ENCODE measurements at places on chromosomes 5 and 9.

DNA sequence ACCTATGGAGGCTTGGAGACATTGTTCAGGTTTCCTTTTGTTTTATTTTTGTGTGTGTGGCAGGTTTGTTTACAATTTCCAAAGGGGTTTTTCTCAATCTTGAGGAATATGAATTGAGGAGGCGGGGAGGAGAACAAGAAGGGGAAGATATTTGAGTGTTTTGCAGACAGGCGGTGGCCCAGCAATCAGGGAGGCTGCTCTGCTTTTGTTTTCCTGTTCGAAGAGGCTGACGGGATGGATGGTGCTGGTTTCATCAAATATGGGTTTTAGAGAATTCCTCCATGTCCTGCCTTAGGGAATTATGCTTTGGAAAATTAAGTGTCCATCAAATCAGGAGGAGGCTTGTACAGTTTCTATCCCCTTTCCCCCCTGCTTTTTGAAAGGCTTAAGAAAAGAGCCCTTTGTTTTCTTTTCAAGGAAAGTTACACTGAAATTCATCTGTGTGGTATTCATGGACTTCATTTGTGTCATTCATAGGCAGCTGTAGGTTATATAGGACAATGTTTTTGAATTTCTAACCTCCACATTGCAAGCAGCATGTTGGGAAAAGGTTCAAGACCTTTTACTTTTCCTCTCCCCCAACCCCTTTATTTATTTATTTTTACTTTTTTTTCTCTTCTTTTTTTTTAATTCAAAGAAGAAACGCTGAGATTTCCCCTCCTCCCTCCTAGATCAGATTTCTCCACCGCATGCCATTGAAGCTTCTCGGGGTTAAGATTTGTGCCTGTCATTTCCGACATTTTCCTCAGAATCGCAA is 107.4 kb downstream of the ZNF462 start:
- no peak for DNase-seq

DNA sequence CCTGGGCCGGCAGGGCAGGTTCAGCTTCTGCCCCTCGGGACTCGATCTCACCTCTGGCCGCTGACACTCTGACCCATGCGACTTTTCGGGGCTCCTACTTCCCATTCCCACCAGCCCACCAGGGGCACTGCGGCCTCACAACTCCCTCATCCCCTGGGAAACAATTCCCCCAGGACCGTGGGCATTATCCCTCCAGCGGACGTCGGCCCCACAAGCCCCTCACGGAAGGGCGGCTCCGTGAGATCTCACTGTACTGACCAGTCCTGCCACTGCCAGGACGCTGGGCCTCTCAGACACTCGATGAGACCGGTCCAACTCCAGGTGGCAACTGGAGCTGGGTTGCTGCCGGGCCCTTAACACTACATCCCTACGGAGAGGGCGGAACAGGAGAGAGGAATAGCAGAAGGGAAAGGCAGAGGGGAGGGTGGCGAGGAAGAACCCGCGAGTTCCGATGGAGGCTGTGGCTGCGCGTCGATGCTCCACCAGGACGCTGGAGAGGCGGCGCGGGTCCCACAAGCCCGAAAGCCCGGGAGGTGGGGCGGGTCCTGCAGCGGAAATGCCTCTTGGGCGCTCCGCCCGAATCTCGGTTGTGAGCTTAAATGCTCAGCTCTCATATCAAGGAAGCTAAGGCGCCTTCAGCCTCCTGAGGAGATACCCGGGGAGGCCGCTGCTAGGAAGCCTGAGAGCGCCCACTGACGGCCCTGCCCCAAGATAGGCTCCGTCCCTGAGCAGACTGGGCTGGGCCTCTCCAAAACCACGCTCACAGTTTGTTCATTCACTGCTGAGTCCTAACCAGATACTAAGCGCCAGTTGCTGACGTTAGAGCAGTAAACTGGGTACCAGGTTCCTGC is 36.3 kb downstream of the VCP start:
- DNase-seq: no peak

DNA sequence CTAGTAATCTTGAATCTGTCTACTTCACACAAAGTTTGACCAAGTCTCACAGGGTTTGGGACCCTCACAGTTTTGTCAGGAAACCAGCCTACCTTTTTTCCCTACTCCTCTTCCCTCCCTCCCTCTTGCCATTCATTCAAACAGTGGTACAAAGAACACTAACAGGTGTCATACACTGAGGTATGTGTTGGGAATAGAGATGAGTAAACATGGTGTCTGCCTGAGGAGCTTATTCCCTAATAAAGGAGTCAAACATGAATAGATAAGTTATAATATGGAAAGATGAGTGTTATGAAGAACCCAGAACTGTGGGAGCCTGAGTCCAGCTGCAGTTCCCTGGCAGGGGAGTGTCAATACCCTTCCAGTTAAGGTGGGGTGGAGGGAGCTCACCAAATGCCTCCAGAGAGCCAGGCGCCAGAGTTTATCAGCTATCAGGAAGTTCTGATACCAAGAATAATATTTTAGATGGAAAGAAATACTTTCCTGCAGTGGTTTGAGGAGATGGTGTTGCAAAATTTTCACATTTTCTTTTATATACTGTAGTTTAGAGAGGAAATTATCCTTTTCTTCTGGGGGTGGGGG is 183.4 kb upstream of the NR3C1 start:
- no peak for DNase-seq

GRCh38 chr9:25603106-25603505 is 75.1 kb downstream of the TUSC1 start:
- no peak for DNase-seq

- DNase-seq: peak; percentile 34
Observed at GRCh38 chr5:34731435-34732232, 75.5 kb downstream of the RAI14 start.

DNA sequence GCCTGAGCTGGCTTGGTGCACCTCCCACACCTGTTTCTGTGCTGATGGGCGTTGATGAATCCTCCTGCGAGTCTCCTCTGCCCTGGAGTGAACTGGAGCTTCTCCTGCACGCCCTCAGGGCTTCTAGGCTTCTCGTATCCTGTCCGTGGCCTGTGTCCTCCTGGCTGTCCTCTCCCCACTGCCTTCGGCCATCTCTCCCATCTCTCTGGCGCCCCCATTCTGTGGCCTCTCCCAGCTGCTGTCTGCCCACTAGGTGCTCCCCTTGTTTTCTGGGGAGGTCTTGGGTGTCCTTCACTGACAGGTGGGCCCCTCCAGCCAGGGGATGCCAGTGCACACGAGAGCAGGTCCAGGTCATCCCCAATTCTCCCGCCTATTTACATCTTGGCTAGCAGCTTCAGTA is 28.8 kb downstream of the AHRR start:
- DNase-seq: no peak

GRCh38 chr5:164097749-164098148 is 592.3 kb downstream of the MAT2B start:
- DNase-seq: no peak

GRCh38 chr9:95350266-95350665 is 32.8 kb upstream of the FANCC start:
- no peak for DNase-seq

DNA sequence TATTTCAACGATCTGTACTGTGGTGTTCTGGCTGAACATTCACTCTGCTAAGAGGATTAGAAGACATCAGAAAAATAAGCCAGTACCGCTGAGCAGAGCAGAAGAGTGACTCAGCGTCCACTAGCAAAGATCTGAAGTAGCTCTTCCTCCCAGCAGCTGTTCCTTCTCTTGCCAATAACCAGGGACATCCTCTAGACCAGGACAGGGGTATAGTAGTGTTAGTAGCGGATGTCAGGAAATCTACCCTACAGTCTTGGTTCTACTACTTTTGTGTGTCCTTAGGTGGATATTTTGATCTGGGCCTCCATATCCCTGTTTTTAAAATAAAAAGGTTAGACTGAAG is 103.6 kb downstream of the TSSK1B start:
- no peak for DNase-seq

- no peak for DNase-seq
Observed at GRCh38 chr9:108671794-108672193, 184.0 kb downstream of the ACTL7B start.

GRCh38 chr9:117546894-117547678 is 132.2 kb upstream of the ASTN2 start:
- DNase-seq: no peak

DNA sequence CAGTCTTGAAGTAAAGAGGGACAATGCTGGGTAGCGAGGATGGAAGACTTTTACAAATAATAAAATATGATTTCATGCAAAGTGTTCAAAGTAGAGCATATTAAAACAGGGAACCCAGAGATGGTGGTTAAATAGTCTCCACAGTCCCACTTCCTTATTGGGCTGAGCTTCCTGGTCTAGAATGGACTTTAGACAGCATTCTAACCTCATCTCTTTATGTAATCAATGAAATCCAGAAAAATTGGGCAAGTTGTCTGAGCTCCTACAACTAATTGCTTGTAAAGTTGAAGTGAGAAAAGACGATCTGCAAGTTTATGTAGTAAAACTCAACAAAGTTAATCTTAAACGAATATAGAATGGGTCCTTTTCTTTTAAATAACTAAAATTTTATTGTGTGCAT is 328.9 kb downstream of the PJA2 start:
- peak; percentile 10 for DNase-seq

DNA sequence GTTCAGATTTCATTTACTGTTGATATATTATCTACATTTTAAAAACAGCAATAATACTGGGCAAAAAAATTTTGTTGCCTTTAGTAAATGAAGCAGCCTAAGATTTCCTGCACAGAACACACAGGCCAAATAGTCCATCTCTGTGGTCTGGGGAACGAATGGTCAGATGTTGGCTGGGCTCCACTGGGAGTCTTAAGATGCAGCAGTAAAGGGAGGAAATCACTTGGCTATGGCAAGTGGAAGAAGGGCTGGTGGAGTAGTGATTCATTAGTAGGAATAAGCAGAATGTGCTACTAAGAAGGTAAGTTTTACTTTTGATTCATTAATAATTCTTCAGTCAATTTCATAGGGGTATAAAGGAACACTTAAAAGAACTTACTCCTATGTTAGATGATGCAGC is 91.1 kb upstream of the ARRDC3 start:
- no peak for DNase-seq

GRCh38 chr5:54804086-54804485 is 181.3 kb downstream of the ESM1 start:
- no peak for DNase-seq

GRCh38 chr9:123508048-123508447 is 152.1 kb downstream of the CRB2 start:
- DNase-seq: no peak

DNA sequence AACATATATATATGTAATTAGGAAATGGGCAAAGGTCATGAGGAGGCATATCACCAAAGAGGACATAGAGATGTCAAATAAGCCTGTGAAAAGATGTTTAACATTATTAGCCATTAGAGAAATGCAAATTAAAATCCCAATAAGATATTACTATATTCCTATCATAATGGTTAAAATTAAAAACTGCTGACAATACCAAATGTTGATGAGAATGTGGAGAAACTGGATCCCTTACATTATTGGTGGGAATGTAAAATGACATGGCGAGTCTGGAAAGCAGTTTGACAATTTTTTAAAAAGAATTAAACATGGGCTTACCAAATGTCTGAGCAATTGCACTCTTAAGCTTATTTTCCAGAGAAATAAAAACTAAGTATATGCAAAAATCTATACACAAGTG is 1821.6 kb upstream of the C9orf72 start:
- no peak for DNase-seq

DNA sequence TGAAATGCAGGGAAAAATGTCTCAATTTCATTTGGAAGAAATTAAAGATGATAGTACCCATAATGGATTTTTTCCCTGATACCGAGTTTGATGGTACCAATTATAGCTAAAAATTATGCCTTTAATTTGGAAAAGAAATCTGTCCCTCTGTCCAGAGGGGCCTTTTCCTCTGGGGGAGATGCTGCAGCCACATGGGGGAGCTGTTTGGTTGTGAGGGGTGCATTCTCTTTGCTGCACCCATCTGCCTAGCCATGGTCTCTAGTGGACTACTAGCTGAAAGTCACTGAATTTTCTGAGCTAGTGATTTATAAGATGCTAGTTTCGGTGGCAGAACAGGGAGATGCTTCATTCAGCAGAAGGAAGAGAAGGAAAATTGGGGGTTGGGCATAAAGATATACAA is 9.6 kb downstream of the SEC61B start:
- no peak for DNase-seq

GRCh38 chr9:4228606-4229005 is 71.3 kb downstream of the GLIS3 start:
- no peak for DNase-seq

DNA sequence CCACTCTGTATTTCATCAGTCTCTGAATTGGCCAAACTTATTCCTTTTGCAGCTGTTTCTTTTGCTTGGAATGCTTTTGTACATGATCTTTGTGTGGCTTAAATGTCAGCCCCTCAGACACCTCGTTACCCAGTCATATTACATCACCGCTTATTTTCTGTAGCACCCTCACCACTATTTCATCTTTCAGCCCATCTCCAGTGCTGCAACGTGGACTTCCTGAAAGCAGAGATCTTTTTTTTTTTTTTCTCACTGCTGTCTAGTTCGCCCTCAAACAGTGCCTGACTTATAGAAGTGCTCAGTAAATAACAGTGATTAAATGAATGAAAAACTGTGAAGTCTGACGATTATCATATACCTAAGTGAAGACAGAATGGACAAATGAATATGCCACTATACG is 835 bp downstream of the SRA1 start:
- no peak for DNase-seq

DNA sequence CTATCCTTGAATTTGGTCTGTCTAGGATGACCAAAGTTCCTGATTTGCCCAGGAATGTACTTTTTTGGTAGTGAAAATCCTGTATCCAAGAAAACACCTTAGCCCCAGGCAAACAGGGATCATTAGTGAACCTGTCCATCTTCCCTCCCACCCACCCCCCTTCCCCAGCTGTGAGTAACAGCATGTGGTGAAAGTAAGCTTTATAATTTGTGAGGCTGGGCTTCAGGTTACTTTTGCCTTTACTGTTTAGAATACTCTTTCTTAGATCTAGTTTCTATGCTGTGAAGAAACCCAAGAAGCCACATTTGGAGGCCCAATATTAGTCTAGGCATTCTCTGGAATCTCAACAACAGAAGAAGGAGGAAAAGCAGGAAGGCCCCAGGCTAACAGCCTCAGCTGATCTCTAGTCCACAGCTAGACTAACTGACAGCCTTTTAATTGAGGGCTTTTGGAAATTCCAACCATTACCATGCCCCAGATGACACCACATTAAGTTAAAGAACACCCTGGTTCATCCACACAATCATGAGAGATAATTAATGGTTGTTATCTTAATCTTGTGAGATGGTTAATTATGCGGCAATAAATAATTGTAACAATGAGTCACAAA is 703.0 kb upstream of the NUDT12 start:
- DNase-seq: no peak

- DNase-seq: no peak
Observed at GRCh38 chr5:8157320-8157822, 288.4 kb downstream of the MTRR start.

- no peak for DNase-seq
Observed at GRCh38 chr9:35254984-35255857, 93.4 kb downstream of the UNC13B start.

- DNase-seq: no peak
Observed at GRCh38 chr9:95155220-95155619, 162.3 kb downstream of the FANCC start.

GRCh38 chr5:6752782-6753181 is 39.5 kb downstream of the TENT4A start:
- DNase-seq: no peak

DNA sequence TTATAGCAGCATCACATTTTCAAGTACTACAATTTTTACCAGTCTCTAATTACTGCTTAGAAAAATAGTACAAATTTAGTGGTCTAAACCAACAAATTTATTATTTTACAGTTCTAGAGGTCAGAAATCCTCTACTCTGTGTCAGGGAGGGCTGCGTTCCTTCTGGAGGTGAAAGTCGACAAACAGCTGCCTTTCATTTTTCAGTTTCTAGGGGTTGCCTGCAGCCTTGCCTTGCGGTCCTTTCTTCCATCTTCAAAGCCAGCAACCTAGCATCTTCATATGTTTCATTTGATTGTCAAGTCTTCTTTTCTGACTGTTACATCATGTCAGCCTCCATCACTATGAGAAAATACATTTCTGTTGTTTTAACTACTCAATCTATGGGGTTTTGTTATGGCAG is 1022.1 kb downstream of the CDH18 start:
- DNase-seq: no peak
